Dorsolateral prefrontal cortex (tissue), 122 donors: ENCODE measurements at places on chromosomes 16 and 17.
A peak's percentile ranks its signal among the peaks of the same experiment; 100 is the strongest.

DNA sequence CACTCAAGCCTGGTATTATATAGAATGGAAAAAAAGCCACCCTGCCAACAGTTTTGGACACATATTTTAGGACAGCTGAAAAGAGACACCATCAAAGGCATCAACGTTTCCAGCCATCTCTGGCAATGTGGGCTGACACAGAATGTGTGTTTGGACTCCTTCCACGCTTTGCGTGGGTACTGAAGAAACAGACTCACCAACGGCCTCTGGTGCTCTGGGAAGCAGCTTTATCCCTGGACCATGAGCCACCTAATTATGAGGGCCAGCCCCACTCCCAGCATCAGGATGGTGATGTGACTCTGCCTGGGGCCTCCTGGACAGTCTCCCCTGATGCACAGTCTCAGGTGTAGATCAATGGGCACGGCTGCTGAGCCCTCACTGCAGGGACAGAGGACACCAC, 27.9 kb downstream of the CCDC57 start:
- DNase-seq: peak; percentile 61

DNA sequence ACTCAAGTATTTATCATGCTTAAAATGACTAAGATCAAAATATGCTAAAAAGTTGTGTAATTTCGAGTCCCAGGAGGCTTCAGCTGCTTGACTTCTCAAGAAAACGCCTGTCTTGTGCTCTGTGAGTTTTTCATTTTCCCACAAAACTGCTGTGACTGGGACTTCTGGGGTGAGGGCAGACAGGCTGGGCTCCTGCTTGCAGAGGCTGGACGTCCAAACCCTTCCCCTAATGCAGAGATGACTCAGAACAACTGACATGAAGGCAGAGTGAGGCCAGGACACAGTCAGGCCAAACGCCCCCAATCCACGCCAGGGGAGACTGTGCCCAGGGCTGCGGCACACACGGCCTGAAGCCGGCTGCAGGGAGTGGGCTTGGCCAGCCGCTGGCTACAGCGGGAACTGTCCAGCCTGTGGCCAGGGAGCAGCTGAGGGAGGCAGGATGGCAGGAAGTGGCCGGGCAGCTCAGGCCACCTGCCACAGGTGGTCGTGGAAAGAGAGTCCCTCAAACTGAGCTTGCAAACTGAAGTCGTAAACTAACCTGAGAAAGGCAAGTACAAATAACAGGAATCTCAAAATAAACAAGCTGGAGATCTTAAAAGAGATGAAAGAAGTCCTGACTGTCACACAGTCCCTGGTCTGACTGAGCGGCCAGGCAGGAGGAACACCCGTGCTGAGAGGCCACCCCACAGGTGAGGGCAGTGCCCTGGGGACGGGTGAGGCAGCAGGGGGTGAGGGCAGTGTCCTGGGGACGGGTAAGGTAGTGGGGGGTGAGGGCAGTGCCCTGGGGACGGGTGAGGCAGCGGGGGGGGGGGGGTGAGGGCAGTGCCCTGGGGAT, 21.3 kb upstream of the HEXD start:
- DNase-seq: no peak

- DNase-seq: peak; percentile 50
These were observed 116.9 kb downstream of the DNAH3 start for GRCh38 chr16:21033704-21034103.

- DNase-seq: no peak
These were observed 11.5 kb upstream of the UMOD start for GRCh38 chr16:20364051-20364450.

GRCh38 chr17:66976781-66977201, 12.3 kb downstream of the CACNG4 start:
- DNase-seq: peak; percentile 65

- no peak for DNase-seq
These were observed 57.9 kb upstream of the PLCG2 start for GRCh38 chr16:81720973-81721906.

- no peak for DNase-seq
These were observed 264.8 kb upstream of the CDH11 start for GRCh38 chr16:65386672-65387071.

GRCh38 chr16:56190048-56190676, 1.1 kb upstream of the GNAO1 start:
- DNase-seq: no peak

- DNase-seq: no peak
These were observed 40.5 kb upstream of the KCNJ2 start for GRCh38 chr17:70128727-70129238.

- no peak for DNase-seq
These were observed 4.0 kb downstream of the RNF222 start for GRCh38 chr17:8393470-8394231.

DNA sequence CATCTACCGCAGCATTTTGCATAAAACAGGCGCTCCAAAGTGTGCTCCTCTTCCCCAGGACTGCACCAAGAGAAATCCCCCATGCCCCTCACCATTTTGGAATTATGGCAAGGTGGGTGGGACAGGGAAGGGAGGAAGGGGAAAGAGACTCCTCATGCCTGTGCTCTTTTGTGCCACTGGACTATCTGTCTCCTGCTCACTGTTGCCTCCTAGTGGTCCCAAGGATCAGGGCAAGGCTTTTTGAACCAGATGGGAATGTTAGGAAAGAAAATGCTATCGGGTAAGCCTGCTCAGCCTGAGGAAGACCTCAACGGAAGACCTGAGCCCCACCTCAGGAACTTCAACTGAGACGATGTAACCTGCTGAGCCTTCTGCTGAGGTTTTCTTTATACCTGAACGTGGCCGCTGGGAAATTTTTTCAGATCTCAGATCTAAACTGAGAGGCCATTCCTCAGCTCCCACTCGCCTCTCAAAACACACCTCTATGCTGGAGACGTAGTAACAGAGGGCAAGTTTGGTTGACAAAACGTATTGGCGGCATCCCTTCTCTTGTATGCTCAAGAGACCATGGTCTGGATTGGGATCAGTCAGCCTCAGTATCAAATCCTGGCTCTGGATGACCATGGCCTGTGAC, 58.3 kb downstream of the SPACA3 start:
- DNase-seq: no peak

- no peak for DNase-seq
These were observed 5.7 kb downstream of the IRX5 start for GRCh38 chr16:54936201-54936978.

DNA sequence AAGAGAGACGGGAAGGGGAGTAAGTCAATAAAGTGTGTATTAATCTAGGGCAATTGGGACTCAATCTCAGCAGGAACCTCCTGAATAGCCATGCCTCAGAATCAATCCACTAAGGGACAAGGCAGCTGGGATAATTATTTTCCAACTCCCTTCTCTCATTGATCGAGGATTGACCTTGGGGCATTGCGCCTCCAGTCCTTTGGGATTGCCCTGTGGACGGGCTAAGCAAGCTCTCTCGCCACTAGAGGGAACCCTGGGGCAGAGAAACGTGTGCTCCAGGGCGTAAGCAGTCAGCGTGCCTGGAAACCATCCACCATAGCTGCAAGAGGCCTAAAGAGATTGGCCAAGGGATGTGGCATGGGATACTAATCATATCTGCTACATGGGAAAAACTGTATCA, 53.9 kb upstream of the ERCC4 start:
- DNase-seq: no peak

GRCh38 chr17:8012996-8013640, 10.7 kb downstream of the GUCY2D start:
- DNase-seq: no peak

- DNase-seq: no peak
These were observed 127.3 kb downstream of the KATNIP start for GRCh38 chr16:27677263-27677662.

DNA sequence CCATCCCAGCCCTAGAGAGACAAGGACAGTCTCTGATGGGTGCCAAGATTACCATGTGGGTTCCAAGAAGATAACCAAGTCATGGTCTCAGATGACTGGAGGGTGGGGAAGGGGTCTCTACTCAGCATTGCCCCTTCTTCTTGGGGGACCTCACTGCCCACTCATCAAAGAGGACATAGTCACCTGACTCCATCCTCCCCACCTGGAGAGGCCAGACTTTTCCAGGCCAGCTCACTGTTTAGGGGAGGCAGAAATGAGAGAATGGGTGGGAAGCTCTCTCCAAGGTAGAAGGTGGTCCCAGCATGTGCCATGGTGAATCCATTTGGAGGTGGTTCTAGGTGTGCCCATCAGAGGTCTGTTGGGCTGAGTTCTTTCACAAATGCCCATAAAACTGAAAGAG, 20.7 kb upstream of the IL21R start:
- no peak for DNase-seq

DNA sequence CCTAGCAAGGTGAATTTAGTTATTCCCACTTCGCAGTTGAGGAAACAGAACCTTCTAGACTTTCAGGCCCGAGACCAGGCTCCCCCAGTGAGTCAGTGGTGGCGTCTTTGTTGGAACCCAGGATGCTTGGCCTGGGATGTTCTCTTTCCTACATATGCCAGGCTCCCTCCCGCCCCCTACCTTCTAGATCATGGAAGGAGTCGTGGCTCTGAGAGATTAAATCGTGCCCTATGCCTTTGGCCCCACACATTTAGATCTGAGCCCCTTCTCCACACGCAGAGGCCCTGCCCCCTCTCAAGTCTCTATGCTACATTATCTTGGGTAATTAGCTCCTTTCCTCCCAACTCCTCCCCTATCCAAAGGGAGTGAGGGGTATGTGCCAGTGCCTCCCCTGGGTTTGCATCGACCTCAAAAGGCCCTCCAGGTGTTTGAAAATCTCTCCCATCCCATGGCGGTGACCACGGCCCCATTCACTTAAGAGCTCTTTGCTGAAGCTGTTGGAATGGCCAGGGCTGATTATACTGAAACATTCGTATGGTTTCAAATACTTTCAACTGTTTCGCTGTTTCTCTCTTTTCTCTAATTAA, 3.0 kb downstream of the NGFR start:
- DNase-seq: no peak

GRCh38 chr16:57485091-57485915, 990 bp downstream of the DOK4 start:
- DNase-seq: no peak

GRCh38 chr17:58760248-58760647, 4.6 kb downstream of the PPM1E start:
- DNase-seq: no peak

- DNase-seq: no peak
These were observed 147.8 kb downstream of the IRF8 start for GRCh38 chr16:86046667-86047270.

- DNase-seq: no peak
These were observed 90.0 kb upstream of the GPRC5B start for GRCh38 chr16:19974607-19975006.

DNA sequence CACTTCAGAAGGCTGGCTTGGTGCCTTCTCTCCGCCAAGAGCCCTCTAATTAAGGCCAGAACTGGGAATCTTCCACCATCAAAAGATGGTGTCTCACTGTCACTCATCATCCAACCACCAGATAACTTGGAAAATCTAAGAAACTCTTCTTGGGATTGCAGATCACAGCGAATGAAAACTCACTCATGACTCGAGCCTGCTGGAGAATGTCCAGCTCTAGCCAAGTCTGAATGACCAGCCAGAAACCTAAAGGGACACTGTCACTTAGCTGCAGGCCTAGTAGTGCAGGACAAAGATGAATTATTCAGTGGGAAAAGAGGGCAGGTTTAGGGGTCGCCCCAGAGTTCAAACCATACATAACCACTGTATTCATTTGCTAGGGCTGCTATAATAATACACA, 107.8 kb downstream of the XYLT1 start:
- DNase-seq: no peak

DNA sequence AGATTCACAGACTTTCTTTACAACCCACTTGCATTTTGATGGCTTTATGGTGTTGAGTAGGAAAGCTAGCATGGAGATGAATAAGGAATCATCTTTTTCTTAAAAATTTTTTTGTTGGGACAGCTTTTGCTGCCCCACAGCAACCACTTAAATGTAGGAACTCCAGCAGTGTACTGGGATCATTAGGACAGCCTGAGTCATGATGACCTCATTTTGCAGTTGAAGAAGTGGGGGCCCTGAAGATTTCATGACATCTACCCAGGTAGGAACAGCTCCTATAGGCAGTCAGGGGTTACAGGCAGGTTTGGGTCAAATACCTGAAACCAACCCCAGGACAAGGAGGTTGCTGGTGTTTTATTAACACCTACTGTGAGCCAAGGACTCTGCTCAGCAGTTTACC, 2.1 kb downstream of the METTL22 start:
- DNase-seq: no peak

DNA sequence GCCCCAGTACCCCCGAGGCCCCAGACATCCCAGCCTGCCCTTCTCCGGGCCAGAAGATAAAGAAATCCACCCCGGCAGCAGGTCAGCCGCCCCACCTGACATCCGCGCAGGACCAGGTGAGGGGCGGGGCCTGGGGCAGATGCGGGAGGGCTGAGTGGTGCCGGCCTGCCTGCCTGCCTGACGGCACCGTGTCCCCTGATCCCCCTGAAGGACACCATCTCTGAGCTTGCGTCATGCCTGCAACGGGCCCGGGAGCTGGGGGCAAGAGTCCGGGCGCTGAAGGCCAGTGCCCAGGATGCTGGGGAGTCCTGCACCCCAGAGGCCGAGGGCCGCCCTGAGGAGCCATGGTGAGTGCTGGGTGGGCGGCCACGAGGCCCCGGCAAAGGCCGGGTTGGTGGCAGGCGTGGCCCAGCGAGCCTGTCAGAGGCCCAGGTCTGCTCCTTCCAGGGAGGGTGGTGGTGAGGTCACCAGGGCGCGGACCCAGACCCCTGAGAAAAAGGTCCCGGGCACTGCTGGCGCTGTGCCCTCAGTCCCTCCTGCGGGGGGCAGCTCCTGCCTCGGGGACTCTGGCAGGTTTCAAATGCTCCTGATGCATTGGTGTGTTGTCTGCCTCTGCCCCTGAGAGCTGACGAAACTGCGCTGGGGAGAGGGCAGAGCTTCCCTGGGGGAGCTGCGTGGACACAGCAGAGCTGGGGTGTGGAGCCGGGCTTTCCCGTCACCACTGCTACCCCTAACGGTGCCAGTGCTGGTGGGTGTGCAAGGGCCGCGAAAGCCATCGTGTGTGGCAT, 1.2 kb downstream of the CDT1 start:
- DNase-seq: no peak

DNA sequence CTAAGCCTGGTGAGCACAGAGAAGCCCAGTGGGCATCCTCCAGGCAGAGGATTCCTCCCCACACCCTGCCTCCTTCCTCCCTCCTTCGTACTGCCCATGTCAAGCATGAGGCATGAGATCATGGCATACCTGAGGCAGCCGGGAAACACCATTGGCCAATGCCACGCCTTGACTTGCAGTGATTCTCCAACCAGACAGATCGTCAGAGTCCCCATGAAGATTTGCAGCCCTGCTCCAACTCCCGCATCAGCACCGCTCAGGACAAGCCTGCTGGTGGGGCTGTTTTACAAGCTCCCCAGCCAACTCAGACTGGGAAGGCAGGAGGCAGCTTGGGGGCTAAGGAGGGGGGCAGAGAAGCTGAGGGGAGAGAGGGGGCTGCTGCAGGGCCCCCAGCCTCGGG, 2.9 kb upstream of the KRT16 start:
- DNase-seq: no peak
